ENCODE measurements at places on chromosomes 7 and 10. TPM values are rescaled to one million over a fixed set of nuclear protein-coding genes. Genes with fewer than 3 reads are reported as not detected.

The PGAM2 gene
- total RNA-seq = not detected

The PSTK gene
- 3.0 TPM for total RNA-seq

The OR2A5 gene
- not detected for total RNA-seq

The PRSS2 gene
- not detected for total RNA-seq

The LYZL1 gene
- not detected for total RNA-seq

The PDE6C gene
- not detected for total RNA-seq

The OR2F2 gene
- total RNA-seq = not detected

The CCDC136 gene
- 0.07 TPM for total RNA-seq

The TAS2R4 gene
- total RNA-seq = not detected

The PDZD7 gene
- 0.07 TPM for total RNA-seq

The SLIT1 gene
- not detected for total RNA-seq

The LRRD1 gene
- total RNA-seq = not detected

The SH2B2 gene
- total RNA-seq = 3.5 TPM

The CYP2C19 gene
- not detected for total RNA-seq

The TMEM225B gene
- total RNA-seq = 0.15 TPM

The ZNF485 gene
- 1.1 TPM for total RNA-seq

The FAM170B gene
- total RNA-seq = not detected

The ANKRD61 gene
- 0.40 TPM for total RNA-seq

The GIMAP2 gene
- total RNA-seq = 35.7 TPM

The ADAMTS14 gene
- total RNA-seq = not detected

The ITPRIP gene
- 62.5 TPM for total RNA-seq

The DYDC2 gene
- total RNA-seq = not detected

The ZNF804B gene
- not detected for total RNA-seq

The EXOSC1 gene
- 47.9 TPM for total RNA-seq

The ANKRD2 gene
- 0.67 TPM for total RNA-seq

The ZP3 gene
- total RNA-seq = 0.60 TPM

The ADARB2 gene
- 0.10 TPM for total RNA-seq

The MTPN gene
- total RNA-seq = 163 TPM

The SPDYE6 gene
- total RNA-seq = 0.07 TPM

The SPDYE3 gene
- 0.05 TPM for total RNA-seq

The LDB3 gene
- total RNA-seq = not detected

The NKX1-2 gene
- not detected for total RNA-seq

The TMEM236 gene
- total RNA-seq = 0.80 TPM

The YAE1 gene
- total RNA-seq = 11.5 TPM

The MYO1G gene
- total RNA-seq = 0.25 TPM

The MEPCE gene
- total RNA-seq = 42.4 TPM

The ATXN7L1 gene
- 4.4 TPM for total RNA-seq

The EGFR gene
- total RNA-seq = 3.5 TPM

The GGCT gene
- 42.1 TPM for total RNA-seq

The GLI3 gene
- total RNA-seq = 3.8 TPM

Measured in mammary microvascular endothelial cell (primary cell).